EH (cell line): ENCODE measurements at places on chromosomes 7 and 10.
A peak's percentile ranks its signal among the peaks of the same experiment; 100 is the strongest.

- no peak for DNase-seq
Observed at GRCh38 chr7:66518151-66518691, 110.5 kb upstream of the KCTD7 start.

DNA sequence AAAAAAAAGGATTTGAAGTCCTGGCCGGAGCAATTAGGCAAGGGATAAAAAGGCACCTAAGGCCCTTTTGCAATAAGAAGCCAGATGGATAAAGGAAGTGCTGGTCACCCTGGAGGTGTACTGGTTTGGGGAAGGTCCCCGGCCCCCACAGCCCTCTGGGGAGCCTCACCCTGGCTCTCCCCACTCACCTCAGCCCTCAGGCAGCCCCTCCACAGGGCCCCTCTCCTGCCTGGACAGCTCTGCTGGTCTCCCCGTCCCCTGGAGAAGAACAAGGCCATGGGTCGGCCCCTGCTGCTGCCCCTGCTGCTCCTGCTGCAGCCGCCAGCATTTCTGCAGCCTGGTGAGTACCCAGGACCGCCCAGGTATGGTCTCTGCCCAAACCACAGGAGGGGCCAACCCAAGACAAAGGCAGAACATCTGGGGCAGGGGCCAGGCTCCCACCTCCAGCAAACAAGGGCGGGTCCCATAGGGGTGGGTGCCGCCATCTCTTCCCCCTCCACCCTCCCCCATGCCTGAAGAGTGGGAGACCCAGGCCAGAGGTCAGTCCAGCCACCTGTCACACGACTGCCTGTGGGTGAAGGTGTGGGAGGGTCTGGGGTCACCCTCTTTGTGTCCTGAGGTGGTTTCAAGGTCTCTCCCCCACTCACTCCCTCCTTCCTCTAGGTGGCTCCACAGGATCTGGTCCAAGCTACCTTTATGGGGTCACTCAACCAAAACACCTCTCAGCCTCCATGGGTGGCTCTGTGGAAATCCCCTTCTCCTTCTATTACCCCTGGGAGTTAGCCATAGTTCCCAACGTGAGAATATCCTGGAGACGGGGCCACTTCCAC, at the start of gene PILRB:
Gene PILRB, plus strand, starts transcription at position 91 of the 830 bp plus-strand sequence. Its CDS starts 186 bp downstream, at position 277.
- no peak for DNase-seq

GRCh38 chr10:65313406-65313805, 1612.4 kb upstream of the LRRTM3 start:
- no peak for DNase-seq

- peak; percentile 70 for DNase-seq
Observed at GRCh38 chr7:139035586-139036353, at the start of gene ZC3HAV1L. TSS of gene ZC3HAV1L (minus strand) at chr7:139036042. CDS start at chr7:139036017, 25 bp downstream.

GRCh38 chr10:26567351-26567721, 129.2 kb downstream of the APBB1IP start:
- no peak for DNase-seq

GRCh38 chr10:122264436-122264835, 6.7 kb upstream of the BTBD16 start:
- peak; percentile 68 for DNase-seq

DNA sequence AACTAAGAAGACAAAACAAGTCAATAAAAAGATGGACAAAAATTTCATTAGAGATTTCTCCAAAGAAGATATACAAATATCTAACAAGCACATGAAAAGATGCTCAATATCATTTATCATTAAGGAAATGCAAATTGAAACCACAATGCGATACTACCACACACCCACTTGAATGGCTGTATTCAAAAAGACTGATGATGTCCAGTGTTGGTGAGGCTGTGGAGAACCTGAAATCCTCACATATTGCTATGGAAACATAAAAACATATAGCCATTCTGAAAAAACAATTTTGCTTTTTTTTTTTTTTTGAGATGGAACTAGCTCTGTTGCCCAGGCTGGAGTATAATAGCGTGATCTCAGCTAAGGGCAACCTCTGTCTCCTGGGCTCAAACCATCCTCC, 124.1 kb upstream of the LAMB4 start:
- no peak for DNase-seq

DNA sequence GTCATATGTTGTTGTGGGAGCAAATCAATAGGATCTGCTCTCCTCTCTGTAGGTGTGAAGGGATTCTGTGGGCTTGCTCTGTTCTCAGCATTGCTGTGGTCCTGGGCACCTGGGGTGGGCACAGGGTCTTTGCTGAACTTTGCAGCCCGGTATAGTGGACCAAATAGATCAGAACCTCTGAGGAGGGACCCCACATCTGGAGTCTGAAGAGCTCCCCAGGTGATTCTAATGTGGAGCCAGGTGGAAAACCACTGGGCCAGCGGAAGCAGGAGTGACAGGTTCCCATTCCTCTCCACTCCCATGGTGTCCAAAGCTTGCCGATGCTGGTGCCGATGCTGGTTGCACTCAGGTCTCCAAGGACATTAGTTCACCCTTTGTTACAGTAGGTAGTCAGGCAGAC, 257.2 kb downstream of the GLRX3 start:
- DNase-seq = no peak

GRCh38 chr7:28885771-28886170, 72.4 kb downstream of the TRIL start:
- no peak for DNase-seq
